Activated T-cell treated with anti-CD3 and anti-CD28 coated beads for 4 hours (primary cell): ENCODE measurements at places on chromosomes 4 and X.

- no peak for DNase-seq
Observed at GRCh38 chrX:15820106-15821073, 30.1 kb downstream of the ZRSR2 start.

DNA sequence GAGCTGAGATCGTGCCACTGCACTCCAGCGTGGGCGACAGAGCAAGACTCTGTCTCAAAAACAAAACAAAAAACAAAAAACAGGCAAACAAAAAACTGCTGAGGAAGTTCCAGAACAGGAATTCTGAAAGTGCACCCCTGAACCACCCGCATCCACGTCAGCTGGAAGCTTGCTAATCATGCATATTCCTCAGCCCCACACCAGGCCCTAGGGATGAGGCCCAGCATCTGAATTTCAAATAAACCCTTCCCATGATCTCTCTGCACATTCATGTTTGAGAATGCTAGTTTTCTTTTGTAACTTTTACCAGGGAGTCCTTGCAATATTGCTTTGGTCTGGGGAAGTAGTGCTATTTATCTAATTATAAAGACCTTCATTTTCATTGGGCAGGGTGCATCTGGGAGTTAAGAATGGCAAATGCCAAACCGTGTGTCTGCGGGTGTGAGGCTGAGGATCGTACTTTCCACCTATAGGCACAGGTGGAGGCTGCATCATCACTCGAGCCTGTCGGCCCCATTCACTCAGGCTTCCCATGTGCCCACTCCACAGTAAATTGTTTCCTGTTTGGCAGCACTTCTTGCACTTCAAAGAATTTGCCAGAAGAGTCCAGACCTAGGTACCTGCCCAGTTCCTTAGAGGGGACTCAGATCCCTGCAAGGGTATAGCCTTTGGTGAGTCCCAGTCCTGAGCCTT, 23.6 kb downstream of the CCKAR start:
- DNase-seq = no peak

DNA sequence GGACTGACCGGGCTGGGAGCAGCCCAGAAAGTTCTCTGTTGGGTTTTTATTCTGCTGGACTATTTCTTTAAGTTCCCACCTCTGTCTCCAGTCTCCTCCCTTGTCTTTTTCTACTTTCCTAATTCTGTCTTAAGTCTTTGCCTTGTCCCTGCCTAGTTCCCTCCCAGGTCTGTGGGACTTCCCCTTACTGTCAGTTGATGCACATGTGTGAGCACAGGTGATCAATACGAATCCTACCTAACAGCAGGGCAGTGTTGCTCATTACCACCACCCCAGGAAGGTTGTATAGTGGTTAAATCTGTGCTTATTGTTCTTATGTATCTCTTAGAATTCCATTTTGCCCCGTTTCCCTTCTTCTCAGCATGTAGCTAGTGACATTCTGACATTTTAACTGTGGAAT, 62.1 kb downstream of the GALNTL6 start:
- no peak for DNase-seq

DNA sequence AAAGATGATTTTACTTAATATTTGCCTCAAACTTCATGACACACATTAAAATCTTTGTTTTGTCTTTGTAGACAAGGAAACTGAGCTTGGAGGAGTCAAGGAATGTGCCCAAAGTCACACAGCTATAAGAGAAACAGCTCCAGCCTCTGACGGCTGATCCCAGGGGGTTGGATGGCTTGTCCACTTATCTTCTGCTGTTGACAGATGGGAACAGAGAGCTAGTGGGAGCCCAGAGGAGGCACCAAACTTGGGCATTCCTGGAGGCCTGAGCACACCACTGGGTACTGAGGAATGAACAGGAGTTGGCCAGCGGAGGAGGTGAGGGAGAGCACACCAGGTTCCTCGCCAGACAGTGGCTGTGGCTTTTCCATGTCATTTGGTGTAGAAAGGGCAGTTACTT, 56.4 kb upstream of the GPR78 start:
- no peak for DNase-seq

GRCh38 chrX:39167791-39168190, 366.5 kb downstream of the MID1IP1 start:
- DNase-seq = no peak

- no peak for DNase-seq
Observed at GRCh38 chr4:101954975-101955678, 164.6 kb downstream of the BANK1 start.
